Fibroblast of the aortic adventitia (primary cell): ENCODE measurements at places on chromosomes 6 and 20. TPM values are rescaled to one million over a fixed set of nuclear protein-coding genes. Genes with fewer than 3 reads are reported as not detected.

CPNE5 gene
- total RNA-seq = 0.16 and 0.18 TPM in 2 replicates

CD93 gene
- total RNA-seq = 0.27 and 2.0 TPM in 2 replicates

LINC00237 gene
- total RNA-seq = not detected in 2 replicates

PRL gene
- not detected in 2 replicates for total RNA-seq

LGSN gene
- total RNA-seq = not detected in 2 replicates

RNF5 gene
- 13.2 and 43.5 TPM in 2 replicates for total RNA-seq
